B cell (primary cell): ENCODE measurements at places on chromosomes 5 and 9. TPM values are rescaled to one million over a fixed set of nuclear protein-coding genes. Genes with fewer than 3 reads are reported as not detected.
A peak's percentile ranks its signal among the peaks of the same experiment; 100 is the strongest.

GRCh38 chr5:97172227-97172626 lies 10.8 kb downstream of the RIOK2 start:
- no peaks in the 10 kb centered on the region for H3K27me3 ChIP-seq
- peak overlapping the region; percentile 17 for H3K27ac ChIP-seq
- no peak overlapping the region for H3K4me3 ChIP-seq
- no peak for DNase-seq
- peaks cover 6% of the 10 kb centered on the region for H3K4me1 ChIP-seq
- peaks cover 68% of the 10 kb centered on the region for H3K36me3 ChIP-seq

DNA sequence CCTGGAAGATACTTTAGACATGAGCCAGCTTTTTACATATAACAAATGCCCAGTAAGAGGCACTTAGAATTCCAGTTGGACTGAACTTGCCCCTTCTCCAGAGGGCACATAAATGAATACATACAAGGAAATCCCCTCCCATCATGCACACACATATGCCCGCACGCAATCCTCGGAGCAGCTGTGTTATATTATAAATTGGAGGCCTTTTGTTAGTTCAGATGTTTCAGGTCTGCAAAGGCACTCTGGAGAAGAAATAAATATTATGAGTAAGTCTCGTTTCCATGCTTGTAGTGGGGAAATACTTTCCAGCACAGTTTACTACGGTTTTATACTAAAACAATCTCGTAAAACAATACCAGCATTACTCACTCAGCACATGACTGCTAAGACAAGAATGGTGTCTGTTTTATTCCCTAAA lies 17.6 kb upstream of the MUSK start:
- DNase-seq = no peak
- no peaks in the 10 kb centered on the region for H3K4me1 ChIP-seq
- H3K4me3 ChIP-seq = no peak overlapping the region
- H3K27ac ChIP-seq = no peak overlapping the region
- no peaks in the 10 kb centered on the region for H3K36me3 ChIP-seq

DNA sequence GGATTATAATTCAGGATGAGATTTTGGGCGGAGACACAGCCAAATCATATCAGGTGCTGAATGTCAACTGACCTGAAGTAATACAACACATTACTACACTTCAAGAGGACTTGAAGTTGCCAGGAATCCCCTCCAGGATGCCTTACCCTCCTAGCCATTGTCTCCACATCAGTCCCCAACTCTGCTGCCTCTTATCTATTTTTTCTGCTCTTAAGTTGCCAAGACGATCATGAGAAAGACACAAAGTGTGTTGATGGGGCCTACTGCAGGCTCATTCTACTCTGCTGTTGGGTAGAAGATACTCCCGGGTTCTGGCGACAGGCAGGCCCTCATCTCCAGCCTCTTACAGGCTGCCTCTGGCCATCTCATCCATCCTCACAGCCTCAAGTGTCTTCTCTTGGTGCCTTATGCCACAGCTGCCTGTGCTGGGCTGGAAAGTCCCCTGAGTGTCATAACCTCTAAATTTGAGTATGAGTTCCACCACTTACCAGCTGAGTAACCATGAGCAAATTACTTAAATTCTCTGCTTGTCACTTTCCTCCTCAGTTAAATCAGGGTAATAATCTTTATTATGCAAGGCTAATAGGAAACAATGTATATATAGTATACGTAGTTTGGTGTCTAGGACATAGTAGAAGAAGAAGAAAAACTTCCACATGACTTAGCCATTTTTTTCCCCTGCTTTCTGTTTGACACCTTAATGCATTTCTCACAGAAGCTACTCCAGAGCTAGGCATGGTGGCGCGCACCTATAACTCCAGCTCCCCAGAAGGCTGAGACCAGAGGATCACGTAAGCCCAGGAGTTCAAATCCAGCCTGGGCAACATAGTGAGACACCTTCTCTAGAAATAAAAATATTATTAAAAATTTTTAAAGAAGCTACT lies 73.0 kb upstream of the SNX2 start:
- H3K27me3 ChIP-seq = no peaks in the 10 kb centered on the region
- peak; percentile 92 for DNase-seq
- peak overlapping the region; percentile 96 for H3K27ac ChIP-seq
- H3K36me3 ChIP-seq = no peaks in the 10 kb centered on the region
- peak overlapping the region; percentile 39 for H3K4me3 ChIP-seq

The PCDHGA3 gene
- 0.29 and 0.32 TPM in 2 replicates for total RNA-seq

- no peaks in the 10 kb centered on the region for H3K27me3 ChIP-seq
- no peaks in the 10 kb centered on the region for H3K4me1 ChIP-seq
- no peak overlapping the region for H3K4me3 ChIP-seq
- H3K36me3 ChIP-seq = no peaks in the 10 kb centered on the region
Measured at GRCh38 chr5:34986965-34987364, 57.6 kb downstream of the DNAJC21 start.

DNA sequence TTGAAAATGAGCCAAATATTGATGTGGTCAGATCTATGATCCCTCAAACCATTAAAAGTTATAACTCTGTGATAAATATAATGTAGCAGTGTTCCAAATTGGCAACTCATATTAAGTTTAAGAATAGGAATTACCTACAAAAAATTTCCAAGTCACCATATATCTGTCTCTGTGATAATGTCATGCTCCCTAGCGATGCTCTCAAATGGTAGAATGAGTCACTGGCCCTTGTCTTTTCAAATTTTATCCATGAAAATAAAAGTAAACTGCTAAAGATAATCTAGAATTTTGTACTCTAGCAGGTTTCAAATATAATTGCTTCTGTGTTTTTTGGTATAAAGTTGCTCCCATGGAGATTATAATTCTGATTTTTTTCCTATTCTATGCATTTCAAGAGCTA lies 277.1 kb downstream of the PDE4D start:
- H3K36me3 ChIP-seq = no peaks in the 10 kb centered on the region
- no peak overlapping the region for H3K4me3 ChIP-seq
- H3K27me3 ChIP-seq = no peaks in the 10 kb centered on the region
- no peak for DNase-seq

The ENTPD8 gene
- not detected in 2 replicates for total RNA-seq

The PCA3 gene
- total RNA-seq = not detected in 2 replicates
